ENCODE measurements at places on chromosomes 2 and 18.

- no peak for DNase-seq
Measured at GRCh38 chr2:95260028-95261023, 13.9 kb upstream of the PROM2 start.

DNA sequence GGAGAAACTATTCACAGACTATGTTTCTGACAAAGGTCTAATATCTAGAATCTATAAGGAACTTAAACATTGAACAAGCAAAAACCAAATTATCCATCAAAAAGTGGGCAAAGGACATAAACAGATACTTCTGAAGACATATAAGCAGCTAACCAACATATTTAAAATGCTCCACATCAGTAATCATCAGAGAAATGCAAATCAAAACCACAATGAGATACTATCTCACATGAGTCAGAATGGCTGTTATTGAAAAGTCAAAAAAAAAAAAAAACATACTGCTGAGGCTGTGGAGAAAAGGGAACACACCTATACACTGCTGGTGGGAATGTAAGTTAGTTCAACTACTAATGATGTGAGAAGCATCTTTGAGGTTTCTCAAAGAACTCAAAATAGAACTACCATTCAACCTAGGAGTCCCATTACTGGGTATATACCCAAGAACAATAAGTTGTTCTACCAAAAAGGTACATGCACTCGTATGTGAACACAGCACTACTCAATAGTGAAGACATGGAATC, 220.4 kb upstream of the TFPI start:
- no peak for DNase-seq

GRCh38 chr2:85705680-85706039, 11.5 kb downstream of the GNLY start:
- no peak for DNase-seq

DNA sequence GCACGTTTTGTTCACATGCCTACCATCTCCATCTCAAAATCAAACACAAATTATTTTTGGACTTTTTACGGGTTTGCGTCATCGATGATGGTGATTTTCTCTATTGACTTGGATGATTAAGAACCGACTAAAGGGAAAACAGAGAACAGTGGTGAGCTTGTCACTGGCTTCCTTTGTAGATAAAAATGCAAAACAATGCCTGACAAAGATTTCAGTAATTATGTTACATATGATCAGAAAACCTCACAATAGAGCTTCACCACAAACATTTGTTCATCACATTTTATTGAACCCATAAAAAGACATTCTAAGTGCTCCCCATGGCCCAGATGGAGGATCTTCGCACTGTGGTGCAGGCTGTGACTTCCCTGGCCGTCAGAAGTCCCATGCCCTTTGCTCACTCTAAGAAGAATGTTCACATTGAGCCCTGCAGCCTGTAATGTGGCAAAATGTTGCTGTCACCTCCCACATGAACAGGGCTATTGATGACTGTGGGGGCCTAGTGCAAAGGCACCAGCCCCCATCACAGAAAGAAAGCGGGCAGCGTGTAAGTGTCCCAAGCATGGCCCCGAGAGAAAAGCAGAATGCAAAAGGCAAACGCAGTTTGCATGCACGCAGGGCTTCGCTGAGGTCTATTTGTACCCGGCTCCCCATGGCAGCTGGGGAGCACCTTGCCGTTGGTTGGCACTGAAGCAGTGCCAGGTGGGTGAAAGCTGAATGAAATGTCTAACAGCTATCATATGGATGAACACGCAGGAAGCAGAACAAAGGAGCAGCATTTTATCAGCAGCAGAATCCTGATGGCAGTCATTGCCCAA, 60.6 kb downstream of the BCL2 start:
- no peak for DNase-seq

- DNase-seq, result no peak
Measured at GRCh38 chr2:133241224-133241571, 327.1 kb downstream of the NCKAP5 start.

- DNase-seq, result no peak
Measured at GRCh38 chr2:70431716-70432347, 121.8 kb downstream of the TGFA start.

GRCh38 chr2:177984749-177985148, 87.8 kb downstream of the PDE11A start:
- peak; percentile 13 for DNase-seq

- no peak for DNase-seq
Measured at GRCh38 chr2:116517936-116518335, 1296.6 kb upstream of the DDX18 start.

DNA sequence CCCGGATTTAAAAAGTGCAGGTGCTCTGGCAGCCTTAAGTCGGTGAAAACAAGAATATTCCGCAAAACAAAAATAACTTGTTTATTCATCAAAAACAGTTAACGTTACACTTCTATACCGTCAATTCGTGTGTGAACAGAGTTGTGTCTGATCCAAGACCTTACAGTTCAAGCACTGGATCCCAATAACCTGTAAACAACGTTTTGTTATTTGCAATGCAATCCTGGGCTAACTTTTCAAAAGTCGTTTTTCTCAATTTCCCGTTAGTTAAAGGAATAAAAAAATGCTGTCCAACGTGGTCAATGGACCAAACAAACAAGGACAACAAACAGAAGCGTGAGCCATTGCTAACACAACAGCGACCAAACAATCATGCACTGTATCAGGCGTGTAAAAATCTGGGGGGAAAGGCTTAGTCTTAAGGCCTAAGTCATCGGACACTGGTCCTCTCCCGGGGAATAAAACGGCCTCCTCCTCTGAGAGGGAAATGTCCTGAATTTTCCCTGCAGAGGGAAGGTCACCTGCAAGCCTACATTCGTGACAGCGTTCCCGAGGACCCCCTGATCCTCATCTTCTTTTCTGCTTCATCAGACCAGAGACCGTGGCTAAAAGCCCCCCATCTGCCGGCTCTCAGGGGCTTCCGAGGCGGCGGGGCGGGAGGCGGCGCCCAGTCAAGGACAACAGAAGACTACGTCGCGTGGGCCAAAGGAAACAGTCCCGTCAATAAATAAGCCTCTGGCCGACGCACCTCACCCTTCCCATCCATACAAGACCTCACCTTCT, 490 bp downstream of the NDUFS1 start:
- peak; percentile 14 for DNase-seq

GRCh38 chr2:127614246-127614645, 31.7 kb upstream of the GPR17 start:
- DNase-seq, result no peak

DNA sequence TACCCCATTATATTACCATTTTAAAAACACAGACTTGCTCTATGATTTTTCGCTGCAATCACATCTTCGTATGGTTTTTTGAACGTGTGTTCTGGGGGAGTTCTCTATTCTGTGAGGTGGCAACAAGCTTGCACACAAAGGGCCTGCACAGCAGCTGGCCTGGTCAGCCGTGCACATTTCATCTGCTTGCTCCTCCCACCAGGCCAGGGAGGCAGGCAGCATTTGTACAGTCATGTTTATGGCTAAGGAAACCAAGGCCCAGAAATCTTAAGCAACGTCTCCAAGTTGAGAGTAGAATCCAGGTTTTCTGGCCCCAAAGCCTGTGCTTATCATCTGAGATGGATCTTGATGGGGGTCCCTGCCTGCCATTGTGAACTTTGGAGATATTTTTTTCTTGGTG, 106.4 kb upstream of the SMIM21 start:
- DNase-seq, result no peak

DNA sequence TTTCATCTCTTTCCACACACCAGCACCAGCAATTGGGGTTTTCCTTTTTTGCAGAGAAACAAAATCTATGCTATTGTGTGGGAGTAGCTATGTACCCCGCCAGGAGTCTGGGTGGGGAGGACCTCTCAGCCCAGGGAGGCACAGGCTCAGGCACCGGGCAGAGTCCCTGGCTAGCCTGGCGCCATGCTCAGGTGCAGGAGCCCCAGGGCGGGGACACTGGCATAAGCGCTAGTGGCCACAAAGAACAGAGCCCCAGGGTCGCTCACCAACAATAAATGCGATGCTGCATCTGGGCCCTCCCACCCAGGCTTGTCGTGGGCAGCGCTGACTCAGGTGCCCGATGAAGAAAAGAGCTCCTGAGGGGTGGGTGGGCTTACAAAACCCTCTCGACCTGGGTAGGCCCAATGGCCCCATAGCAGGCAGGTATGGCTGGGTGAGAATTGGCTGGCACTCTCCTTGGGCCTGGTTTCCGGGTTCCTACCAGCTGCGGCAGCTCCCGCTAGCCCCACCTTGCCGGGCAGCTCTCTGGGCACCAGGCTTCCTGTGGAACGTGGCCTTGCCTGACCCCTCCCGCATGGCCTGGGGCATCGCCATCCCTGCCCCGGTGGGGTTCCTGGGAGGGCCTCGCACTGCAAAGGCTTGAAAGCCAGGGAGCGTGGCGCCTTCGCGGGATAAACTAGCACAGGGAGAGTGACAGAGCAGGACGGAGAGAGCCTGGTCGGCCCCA, 31.8 kb upstream of the COL6A3 start:
- no peak for DNase-seq
